ENCODE measurements at places on chromosomes 3 and 15.

DNA sequence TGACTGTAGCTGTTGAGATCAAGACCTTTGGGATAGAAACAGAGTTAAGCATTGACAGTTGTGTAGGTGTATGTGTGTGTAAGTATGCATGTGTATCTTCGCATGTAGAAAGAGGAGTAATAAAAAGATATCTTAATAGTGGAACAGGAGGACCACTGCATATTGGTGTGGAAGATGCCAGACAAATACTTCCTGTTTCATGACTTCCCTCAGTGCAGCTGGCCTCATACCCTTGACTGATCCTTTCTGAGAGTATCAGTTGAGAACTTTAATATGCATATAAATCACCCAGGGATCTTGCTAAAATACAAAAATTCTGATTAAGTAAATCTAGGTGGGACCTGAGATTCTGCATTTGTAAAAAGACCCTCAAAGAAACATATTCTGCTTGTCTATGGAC is 8.5 kb upstream of the ZBED2 start:
- no peak for DNase-seq

DNA sequence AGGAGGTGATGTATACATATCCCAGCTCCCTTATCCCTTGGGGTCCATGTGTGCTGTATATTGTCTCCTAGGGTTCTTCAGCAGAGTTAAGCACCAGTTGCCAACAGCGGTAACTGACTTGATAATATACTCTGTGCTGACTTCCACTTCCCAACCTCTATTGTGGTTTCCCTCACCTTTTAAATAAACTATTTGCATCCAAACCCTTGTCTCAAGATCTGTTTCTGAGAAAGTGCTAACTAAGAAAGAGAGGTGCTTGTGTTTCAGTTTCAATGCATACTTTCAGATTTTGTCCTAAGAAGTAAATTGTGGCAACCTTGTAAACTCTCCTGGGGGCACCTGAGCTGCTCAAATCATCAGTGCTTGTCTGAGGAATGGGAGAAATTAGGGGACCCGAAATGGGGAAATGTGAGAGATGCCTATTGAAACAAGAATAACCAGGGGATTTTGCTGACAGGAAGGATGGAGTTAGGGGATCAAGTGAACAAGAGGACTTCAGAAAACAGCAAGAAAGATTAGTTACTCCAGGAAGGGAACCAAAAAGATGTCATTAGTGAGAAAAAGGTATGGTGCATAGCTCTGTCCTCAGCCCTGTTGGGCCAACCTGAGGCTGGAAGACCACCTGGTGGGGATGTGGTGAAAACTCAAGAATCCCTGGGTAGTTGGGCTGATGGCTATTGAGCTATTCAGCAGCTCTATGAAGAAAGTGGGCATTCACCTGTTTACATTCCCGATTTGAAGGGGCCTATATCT is 50.9 kb upstream of the MRPL3 start:
- no peak for DNase-seq

DNA sequence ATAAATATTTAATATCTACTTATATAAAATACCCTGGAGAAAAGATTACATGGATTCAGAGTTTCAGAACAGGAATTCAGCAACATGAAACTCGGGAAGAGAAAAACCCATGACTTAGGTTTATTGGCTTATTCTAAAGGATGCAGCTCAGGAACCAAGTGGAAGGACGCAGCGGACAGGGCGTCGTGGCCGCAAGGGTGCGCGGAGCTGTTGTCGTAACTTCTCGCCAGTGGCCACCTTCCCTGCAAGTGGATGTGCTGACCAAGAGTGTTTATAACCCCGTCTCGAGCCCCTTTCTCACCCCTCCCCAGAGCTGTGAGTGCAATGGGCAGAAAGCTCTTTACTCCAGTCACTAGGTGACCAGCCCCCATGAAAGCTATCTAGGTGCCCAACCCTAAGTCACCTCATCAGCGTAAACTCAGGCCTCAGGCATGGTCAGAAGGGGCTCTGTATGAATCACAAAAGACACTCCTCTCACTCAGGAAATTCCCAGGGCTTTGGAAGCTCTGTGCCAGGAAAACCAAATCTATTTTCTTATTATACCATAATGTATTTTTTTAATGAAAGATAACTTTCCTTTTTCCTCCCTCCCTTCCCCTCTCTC is 77.3 kb downstream of the CHRNA7 start:
- DNase-seq = no peak

- DNase-seq = peak; percentile 93
These were observed 82.4 kb downstream of the WWTR1 start for GRCh38 chr3:149575213-149575960.

DNA sequence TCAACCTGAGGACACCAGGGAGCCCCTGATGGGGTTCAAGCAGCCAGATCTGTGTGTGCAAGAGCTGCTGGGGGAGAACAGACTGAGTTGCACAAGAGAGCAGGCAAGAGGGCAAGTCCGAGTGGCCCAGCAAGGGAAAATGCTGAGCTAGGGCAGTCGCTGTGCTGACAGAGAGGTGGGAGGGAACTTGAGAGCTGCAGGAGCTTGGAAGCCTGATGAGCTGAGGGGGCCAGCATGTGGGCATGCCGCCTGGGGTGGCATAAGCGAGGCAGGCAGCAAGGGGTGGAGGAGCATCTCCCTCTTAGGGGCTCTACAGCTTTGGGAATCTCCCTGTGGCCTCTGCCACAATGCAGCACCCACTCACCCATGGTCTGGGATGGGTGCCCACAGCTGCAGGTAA is 4.7 kb upstream of the CORO2B start:
- no peak for DNase-seq

GRCh38 chr15:62802612-62803011 is 239.9 kb upstream of the TPM1 start:
- DNase-seq = no peak

DNA sequence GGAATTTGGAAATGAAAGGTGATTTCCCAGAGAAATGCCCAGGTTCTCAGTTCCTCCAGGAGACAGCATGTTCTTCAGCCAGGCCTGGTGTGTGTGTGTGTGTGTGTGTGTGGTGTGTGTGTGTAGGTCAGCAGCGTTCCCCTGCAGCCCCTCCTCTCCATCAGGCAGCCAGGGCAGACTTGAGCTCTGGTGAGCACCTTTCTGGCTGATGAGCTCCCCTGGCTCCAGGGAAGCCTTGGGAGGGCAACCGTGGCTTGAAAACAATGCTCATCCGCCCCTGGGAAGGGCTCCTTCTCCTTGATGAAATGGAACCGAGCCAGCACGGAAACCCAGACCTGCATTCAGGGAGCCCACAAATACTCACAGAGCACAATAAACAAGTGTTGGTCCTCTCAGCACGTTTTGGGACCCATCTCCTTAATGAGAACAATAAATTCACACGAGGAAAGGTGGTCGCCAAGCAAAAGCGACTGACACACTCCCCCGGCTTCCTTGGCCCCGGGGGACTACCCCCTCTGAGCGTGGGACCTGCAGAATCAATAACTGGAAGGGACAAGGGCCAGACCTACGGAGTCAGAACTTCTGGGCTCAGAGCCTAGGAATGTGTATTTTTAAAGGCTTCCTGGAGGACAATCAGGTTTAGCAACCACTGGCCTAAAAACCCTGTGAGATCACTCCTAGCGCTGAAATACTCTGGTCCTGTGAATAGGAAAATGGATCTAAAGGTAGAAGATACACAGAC is 38.6 kb upstream of the HES1 start:
- peak; percentile 26 for DNase-seq

DNA sequence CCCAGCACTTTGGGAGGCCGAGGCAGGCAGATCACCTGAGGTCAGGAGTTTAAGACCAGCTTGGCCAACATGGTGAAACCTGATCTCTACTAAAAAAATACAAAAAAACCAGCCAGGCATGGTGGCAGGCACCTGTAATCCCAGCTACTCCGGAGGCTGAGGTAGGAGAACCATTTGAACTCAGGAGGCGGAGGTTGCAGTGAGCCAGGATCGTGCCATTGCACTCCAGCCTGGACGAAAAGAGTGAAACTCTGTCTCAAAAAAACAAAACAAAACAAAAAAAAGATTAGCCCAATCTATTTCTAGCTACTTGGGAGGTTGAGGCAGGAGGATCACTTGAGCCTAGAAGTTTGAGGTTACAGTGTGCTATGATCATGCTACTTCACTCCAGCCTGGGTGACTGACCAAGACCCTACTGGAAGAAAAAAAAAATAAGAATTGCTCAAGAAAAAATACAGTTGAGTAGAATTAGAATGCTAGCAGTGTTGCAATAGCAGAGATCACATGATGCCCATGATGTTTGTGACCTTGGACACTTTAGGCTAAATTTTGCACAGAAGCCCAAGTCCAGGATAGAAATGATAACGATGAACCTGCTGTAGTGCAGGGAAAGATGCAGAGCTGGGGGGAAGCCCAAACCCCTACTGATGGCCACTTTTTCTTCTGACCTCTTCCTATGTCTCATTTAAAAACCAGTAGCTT is 162.2 kb downstream of the LPP start:
- no peak for DNase-seq

DNA sequence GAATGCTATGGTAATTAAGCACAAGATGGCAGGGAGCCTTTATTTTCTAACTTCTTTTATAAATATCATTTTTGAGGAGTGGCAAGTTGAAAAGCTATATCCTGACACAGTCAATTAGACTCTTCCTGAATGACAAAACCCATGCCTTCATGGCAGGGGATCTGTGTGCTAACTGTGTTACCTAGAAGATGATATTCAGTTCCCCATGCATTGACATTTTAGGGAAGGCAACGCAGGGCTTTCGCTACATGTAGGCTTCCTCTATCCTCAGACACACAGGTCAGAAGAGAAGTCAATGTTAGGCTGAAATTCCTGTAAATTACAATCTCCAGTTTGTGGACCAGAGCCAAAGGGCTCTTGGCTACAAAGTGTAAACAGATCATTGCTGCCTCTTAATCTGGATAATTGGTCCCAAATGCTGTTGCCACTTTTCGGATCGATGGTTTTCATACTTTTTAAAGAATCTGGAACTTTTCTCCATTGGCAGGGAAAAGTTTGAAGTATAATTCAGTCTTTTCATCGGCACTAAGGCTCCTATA is 22.6 kb upstream of the NR2F2 start:
- no peak for DNase-seq

DNA sequence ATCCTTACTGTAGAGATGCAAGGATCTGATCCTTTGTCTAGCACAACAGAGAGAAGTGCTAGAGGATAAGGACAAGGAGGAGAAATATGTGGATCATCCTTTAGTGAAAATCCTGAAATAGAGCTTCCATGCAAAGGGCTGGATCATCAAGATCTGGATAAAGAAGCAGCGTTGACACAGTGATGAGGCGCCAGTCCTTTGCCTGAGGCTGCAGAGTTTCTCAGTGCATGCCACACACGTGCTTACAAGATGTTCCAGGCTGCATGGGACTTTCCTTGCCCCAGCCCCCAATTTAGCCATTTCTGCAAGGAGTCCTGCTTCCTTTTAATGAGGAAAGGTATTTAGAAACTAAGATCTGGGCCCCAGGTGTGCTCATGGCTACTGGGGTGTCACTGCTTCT is 7.2 kb upstream of the ABTB1 start:
- no peak for DNase-seq

DNA sequence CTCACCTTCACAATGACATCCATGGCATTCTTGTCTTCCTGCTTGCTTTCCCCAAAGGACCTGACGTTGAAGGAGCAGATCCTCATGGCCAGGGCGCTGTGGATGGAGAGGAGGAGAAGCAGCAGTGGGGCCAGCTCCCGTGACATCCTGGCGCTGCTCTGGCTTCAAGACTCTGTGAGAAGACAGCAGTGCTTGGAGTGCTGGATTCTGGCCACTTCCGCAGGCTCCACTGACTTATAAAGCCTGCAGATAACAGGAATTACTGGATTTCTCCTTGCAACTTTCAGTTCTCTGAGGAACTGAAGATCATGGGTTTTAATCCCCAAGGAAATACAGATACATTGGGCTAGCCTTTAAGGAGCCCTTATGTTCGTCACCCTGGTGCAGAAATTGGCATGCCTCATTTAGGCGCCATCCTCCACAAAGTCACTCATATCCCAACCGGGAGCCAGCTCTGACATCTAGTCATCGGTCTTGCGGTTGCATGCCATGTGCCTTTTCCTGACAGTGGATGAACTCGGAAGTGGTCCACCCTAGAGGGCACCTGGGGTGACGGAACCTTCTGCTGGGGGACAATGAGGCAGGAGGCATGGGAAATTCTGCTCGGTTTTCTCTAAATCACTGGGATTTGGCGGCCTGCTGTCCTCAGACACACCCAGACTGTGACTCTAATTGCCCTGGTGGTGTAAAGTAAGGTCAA is at the start of gene DNASE1L3:
DNASE1L3 (minus strand) TSS at position 212 of the 700 bp plus-strand sequence; CDS start at position 146, 66 bp downstream.
- DNase-seq = no peak

DNA sequence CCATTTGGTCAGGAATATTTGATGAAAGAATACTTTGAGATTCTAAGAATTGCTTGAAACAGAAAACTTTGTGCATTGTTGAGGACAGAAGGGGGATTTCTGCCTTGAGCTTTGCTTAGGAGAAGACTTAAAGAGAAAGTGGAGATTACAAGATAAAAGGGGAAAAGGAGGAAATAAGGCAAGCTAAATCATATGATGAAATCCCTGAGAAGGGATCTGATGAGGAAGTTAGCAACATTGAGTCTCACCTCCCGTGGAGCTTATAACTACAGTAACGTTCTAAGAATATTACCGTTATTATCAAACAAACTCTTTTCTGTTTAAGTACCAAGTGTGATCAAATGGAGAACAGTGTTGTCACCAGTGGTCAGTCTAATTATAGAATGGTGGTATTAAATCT is 414.7 kb upstream of the NAALADL2 start:
- DNase-seq = no peak

DNA sequence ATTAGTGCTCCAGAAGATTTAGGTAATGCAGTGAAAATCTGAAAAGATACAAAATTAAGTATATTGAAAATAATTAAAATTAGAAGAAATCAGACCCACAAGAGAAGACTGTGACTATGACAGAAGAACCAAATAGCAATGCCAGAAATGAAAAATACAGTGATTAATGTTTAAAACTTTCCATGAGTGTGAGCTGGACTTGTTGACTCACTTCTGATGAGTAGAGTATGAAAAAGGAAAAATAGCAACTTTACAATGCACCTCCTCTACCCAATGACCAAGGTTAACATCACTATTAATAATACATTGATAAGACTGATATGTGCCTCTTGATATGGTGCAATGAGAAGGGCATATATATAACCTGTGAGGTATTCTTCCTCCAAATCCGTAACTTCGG is 39.3 kb upstream of the SLC22A13 start:
- peak; percentile 42 for DNase-seq
